ENCODE measurements at places on chromosomes 2 and 18.

DNA sequence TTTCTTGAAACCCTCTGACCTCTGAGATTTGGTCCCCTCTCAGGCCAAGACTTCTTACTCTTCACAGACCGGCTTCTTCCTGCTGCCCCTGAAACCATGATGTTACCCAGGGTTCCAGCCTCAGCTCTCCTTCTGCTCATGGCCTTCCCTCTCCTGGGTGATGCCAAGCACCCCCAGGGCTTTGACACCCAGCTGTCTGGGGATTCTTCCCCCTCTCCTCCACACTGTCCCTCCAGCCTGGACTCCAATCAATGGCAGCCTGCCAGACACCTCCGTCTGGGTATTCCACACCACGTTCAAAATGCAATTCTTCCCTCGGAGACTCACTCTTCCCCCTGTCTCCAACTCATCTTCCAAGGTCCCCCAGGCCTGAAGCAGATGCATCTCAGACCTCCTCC is 25.0 kb downstream of the SPP2 start:
- no peak for DNase-seq

DNA sequence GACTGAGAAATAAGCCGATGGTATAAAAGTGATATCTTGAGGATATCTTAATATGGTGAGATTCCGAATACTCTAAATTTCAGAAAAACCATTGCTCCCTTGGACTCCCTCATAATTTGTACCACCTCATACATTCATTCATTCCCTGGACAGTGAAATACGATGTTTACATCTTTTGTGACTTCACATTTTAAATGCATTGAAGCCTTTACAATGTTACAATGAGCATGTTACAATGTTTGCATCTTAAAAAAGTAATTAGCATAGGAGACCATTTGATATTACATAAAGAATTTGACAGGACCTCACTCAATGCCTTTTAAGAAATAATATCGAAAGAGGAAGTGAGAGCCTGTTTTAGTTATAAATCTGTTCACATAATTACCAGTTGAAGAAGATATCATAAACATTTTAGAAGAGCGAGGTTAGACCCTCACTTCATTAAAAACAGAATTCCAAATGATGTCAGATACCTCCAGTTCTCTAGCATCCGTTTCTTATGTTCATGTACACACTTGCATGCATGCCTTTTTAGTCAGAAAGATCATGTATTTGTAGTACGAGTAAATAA is 372.0 kb downstream of the ARHGAP15 start:
- DNase-seq, result no peak

DNA sequence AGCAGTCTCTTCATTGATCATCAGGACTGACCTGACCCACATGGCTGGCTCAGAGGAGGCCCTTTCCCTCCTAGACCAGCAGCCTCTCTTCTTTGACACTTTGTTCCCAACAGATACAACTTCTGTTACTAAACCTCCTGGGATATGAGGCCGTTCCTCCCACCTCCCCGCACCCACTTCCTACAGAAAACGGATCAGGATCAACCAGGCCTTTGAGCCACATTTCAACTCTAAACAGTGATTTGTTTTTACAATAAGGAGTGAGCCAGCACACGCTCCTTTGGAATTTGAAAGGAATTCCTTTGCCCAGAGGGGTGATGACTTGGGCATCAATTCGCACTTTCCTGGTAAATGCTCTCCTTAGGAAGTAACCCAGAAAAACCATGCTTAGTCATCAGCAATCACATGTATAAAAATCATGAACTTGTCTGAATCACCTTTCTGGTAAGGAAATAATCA is 180.4 kb downstream of the FAM124B start:
- DNase-seq, result no peak

DNA sequence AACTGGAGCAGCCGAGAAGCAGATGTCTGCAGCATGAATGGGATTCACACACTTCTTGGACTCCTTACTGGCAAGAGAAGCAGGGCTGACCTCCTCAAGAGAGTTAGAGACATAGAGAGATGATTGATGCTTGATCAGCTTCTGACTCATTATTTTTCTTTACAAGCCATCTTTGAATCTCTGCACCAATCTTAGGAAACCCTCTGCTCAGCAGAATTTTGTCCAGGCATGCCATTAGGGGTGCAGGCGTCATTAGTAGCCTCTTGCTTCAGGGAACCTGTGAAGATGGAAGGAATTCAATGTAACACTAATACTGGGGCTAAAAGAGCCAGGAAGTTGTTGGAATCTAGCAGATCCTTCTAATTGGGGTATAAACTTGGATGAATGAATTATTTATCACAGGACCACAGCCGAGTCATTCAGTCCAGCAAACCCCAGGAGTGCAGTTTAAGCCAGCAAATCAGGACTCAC is 151.8 kb downstream of the MGAT5 start:
- DNase-seq, result no peak

DNA sequence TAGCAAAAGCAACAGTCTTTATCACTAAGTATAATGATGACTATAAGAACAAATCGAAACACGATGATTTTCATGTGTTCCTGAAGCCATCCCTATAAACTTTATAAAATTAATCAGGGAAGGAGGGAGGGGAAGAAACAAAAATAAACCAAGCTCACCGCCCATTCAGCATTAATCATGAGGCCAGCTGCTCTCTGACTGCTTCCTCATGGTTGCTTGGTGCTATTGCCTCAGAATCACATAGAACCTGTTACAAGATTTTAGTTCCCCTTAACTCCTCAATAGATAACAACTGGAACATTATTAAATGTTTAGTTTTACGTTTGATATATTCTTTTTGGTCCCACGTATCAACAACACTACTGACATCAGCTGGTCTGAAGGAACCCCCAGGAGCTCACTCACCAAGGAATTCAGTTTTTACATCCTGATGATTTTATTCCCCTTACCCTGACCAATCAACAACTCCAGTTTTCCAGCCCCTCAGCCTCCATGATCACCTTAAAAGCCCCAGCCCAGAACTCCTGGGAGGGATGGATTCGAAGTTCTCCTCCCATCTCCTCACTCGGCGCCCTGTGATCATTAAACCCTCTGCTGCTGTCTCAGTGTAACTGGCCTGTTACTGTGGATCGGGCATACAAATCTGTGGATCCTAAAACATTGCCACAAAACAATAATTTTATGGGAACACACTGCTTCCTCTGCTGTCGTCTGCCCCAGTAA is 10.6 kb upstream of the HNRNPLL start:
- no peak for DNase-seq

GRCh38 chr2:17171446-17172049 is 346.7 kb downstream of the RAD51AP2 start:
- no peak for DNase-seq

DNA sequence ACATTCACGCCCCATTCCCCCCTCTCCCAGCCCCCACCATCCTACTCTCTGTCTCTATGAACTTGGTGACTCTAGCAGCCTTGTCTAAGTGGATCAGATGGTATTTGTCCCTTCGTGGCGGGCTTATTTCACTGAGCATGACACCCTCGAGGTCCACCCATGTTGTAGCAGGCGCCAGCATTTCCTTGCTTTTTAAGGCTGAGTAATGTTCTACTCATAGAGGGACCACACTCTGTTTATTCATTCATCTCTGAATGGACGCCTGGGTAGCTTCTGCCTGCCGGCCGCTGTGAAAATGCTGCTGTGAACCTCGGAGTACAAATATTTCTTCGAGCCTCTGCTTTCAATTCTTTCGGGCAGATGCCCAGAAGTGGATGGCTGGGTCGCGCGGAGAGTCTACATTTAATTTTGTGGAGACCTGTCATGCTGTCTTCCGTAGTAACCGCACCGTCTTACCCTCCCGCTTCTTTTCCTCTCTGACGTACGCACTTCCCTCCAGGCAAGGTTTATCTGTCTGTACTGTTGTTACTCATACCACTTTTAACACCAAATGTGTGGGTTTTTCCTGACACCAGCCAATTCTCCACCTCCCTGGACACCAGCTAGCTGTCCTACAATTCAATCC is 5.6 kb downstream of the CROCC2 start:
- DNase-seq, result no peak

DNA sequence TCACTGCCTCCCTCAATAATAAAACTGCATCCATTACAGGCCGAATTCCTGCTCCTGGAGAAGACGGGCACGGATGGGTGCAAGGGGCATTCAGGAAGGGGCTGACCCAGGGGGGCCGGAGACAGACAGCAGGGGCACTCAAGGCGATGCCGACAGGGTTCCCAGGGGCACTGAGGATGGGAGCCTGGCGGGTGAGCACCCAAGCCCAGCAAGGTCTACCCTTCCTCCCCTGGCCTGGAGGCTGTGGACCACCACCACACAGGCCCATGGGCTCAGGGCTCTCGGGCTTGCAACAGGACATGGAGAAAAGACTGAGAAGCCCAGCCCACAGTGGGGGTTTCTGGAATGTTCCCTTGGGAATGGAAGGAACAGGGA is 104.7 kb upstream of the ODC1 start:
- no peak for DNase-seq

GRCh38 chr2:37847792-37848191 is 77.3 kb upstream of the RMDN2 start:
- no peak for DNase-seq

DNA sequence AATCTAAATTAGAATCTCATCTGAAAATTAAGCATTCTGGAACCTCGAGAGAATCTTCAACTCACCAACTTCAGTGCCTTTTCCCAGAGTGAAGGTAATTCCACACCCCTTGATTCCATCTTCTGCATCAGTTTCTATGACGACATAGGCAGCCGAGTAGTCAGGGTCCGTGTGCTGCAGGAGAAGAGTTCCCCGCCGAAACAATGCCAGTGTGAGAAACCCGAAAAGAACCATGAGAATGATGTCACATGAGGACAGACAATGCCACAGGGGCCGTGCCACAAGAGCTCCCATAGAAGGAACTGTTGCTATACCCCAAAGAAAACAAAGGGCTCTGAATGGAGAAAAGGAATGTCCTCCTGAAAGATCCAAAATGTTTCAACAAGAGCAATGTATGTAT is 6.0 kb downstream of the ENOSF1 start:
- DNase-seq, result no peak

GRCh38 chr2:241182126-241182525 is 6.4 kb upstream of the ANO7 start:
- DNase-seq, result no peak

Measured in NCI-H187 (cell line).